GM23248 (cell line): ENCODE measurements at places on chromosomes 2 and 18. TPM values are rescaled to one million over a fixed set of nuclear protein-coding genes. Genes with fewer than 3 reads are reported as not detected.

- no peaks in the 10 kb centered on the region for H3K27me3 ChIP-seq
- no peak overlapping the region for H3K4me3 ChIP-seq
- DNase-seq, result no peak
- H3K4me1 ChIP-seq, result no peaks in the 10 kb centered on the region
- H3K27ac ChIP-seq, result no peak overlapping the region
- no peaks in the 10 kb centered on the region for H3K36me3 ChIP-seq
These were observed 256.0 kb downstream of the EIPR1 start for GRCh38 chr2:3121601-3122000.

DNA sequence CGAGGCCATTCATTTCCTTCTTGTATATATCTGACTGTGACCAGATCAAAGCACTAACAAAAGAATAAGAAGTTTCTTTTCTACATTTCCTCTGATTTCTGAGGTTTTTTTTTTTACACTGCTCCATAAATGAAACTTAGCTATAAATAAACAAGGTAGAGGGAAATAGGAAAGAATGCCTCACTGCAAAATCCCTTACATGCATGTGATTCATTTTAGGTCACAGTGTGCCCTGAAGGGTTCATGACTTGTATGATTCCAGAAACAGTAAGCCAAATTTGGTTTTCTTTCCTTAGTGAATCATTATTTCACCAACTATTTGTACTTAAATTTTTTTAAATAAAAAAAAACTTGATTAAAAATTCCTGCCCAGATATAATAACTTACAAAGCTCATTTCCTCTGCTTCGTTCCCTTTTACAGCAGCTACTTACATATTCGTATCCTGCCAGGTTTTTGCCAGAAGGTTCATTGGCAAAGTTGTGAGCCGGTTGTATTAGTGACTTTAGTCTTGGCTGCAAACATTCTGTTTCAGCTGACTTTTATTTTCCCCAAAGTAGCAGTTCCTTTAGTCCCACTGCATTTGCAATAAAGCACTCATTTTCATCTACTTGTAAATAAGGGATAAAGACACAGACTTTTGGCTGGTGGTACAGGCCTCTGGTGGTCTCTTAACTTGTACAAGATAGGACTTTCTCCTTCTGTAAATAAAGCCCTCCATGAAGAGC lies 58.6 kb downstream of the LRP2 start:
- no peak for DNase-seq
- H3K27me3 ChIP-seq, result no peaks in the 10 kb centered on the region
- H3K36me3 ChIP-seq, result no peaks in the 10 kb centered on the region
- no peak overlapping the region for H3K27ac ChIP-seq

DNA sequence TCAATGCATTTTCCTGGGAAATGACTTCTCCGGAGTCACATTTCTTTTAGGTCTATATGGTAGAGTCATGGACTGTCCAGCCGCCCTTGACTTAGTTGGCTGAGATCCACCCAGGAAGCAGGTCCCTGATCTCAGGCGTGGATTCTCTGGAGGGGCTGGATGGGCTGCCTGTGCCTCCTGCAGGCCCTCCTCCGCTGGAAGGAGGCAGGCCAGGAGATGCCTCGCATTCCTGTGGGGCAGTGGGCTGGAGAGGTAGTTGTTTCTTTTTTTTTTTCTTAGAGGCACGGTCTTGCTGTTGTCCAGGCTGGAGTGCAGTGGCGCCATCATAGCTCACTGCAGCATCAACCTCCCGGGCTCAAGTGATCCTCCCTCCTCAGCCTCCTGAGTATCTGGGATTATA lies 129.0 kb upstream of the MYCN start:
- no peaks in the 10 kb centered on the region for H3K36me3 ChIP-seq
- DNase-seq, result no peak
- no peak overlapping the region for H3K4me3 ChIP-seq
- no peaks in the 10 kb centered on the region for H3K4me1 ChIP-seq
- no peaks in the 10 kb centered on the region for H3K27me3 ChIP-seq
- no peak overlapping the region for H3K27ac ChIP-seq

- DNase-seq, result no peak
- H3K27me3 ChIP-seq, result no peaks in the 10 kb centered on the region
- H3K4me1 ChIP-seq, result 0 out of 2 replicates have a peak, but pooled peaks cover 3% of the 10 kb centered on the region
- no peaks in the 10 kb centered on the region for H3K36me3 ChIP-seq
These were observed 176.1 kb upstream of the SPRED2 start for GRCh38 chr2:65608466-65608865.

GRCh38 chr2:181231151-181231550 lies 226.0 kb upstream of the ITGA4 start:
- DNase-seq, result peak; percentile 7
- no peak overlapping the region for H3K4me3 ChIP-seq
- H3K4me1 ChIP-seq, result no peaks in the 10 kb centered on the region
- no peaks in the 10 kb centered on the region for H3K36me3 ChIP-seq
- H3K27me3 ChIP-seq, result no peaks in the 10 kb centered on the region

GRCh38 chr2:109188898-109189297 lies 59.9 kb downstream of the SH3RF3 start:
- DNase-seq, result no peak
- no peaks in the 10 kb centered on the region for H3K36me3 ChIP-seq
- H3K4me3 ChIP-seq, result no peak overlapping the region
- H3K27me3 ChIP-seq, result no peaks in the 10 kb centered on the region

- no peaks in the 10 kb centered on the region for H3K4me1 ChIP-seq
- no peak overlapping the region for H3K4me3 ChIP-seq
- DNase-seq, result no peak
- no peak overlapping the region for H3K27ac ChIP-seq
- no peaks in the 10 kb centered on the region for H3K36me3 ChIP-seq
- no peaks in the 10 kb centered on the region for H3K27me3 ChIP-seq
These were observed 74.8 kb upstream of the SLC66A3 start for GRCh38 chr2:11080253-11081115.

- H3K4me1 ChIP-seq, result peaks cover 15% of the 10 kb centered on the region
- no peak overlapping the region for H3K27ac ChIP-seq
- H3K36me3 ChIP-seq, result no peaks in the 10 kb centered on the region
- DNase-seq, result peak; percentile 74
- peak overlapping the region; percentile 38 for H3K4me3 ChIP-seq
These were observed 115.7 kb upstream of the SLC1A4 start for GRCh38 chr2:64873472-64873924.

- H3K4me3 ChIP-seq, result no peak overlapping the region
- H3K27ac ChIP-seq, result no peak overlapping the region
- no peaks in the 10 kb centered on the region for H3K36me3 ChIP-seq
- H3K27me3 ChIP-seq, result peaks cover 25% of the 10 kb centered on the region
- peak; percentile 29 for DNase-seq
- H3K4me1 ChIP-seq, result no peaks in the 10 kb centered on the region
These were observed 401.7 kb upstream of the HS6ST1 start for GRCh38 chr2:128720080-128721022.

DNA sequence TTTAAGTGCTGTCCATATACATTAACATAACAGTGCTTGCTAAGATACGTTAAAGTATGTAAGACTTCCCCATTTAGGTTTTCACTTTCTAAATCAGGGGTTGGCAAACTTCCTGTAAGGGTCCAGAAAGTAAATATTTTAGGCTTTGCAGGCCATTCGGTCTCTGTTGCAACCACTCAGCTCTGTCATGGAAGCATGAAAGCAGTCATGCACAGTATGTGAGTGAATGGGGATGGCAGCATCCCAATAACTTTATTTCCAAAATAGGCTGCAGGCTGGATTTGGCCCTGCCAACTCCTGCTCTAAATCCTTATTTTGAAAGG lies 128.7 kb downstream of the PLA2R1 start:
- H3K4me3 ChIP-seq, result no peak overlapping the region
- no peaks in the 10 kb centered on the region for H3K36me3 ChIP-seq
- no peaks in the 10 kb centered on the region for H3K27me3 ChIP-seq
- no peak for DNase-seq
- no peak overlapping the region for H3K27ac ChIP-seq
- H3K4me1 ChIP-seq, result no peaks in the 10 kb centered on the region

GRCh38 chr2:234272069-234272850 lies 221.8 kb downstream of the SPP2 start:
- DNase-seq, result no peak
- no peak overlapping the region for H3K27ac ChIP-seq
- H3K4me1 ChIP-seq, result peaks cover 8% of the 10 kb centered on the region
- no peak overlapping the region for H3K4me3 ChIP-seq
- no peaks in the 10 kb centered on the region for H3K36me3 ChIP-seq

DNA sequence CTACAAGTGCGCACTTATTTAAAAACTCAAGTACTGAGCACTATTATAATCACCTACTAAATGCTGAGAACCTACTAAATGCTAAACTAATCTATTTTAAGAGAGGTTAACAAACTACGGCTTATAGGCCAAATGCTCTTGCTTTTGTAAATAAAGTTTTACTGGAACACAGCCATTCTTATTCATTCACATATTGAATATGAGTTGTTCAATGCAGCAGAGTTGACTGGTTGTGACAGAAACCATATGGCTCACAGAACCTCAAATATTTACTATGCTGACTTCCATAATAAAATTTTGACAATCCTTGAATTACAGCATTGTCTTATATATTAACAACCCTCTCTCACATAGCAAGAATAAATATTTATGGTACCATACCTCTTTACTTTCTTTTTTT lies 103.2 kb downstream of the ZNF521 start:
- no peak overlapping the region for H3K27ac ChIP-seq
- DNase-seq, result no peak
- no peaks in the 10 kb centered on the region for H3K27me3 ChIP-seq
- H3K4me3 ChIP-seq, result no peak overlapping the region

DNA sequence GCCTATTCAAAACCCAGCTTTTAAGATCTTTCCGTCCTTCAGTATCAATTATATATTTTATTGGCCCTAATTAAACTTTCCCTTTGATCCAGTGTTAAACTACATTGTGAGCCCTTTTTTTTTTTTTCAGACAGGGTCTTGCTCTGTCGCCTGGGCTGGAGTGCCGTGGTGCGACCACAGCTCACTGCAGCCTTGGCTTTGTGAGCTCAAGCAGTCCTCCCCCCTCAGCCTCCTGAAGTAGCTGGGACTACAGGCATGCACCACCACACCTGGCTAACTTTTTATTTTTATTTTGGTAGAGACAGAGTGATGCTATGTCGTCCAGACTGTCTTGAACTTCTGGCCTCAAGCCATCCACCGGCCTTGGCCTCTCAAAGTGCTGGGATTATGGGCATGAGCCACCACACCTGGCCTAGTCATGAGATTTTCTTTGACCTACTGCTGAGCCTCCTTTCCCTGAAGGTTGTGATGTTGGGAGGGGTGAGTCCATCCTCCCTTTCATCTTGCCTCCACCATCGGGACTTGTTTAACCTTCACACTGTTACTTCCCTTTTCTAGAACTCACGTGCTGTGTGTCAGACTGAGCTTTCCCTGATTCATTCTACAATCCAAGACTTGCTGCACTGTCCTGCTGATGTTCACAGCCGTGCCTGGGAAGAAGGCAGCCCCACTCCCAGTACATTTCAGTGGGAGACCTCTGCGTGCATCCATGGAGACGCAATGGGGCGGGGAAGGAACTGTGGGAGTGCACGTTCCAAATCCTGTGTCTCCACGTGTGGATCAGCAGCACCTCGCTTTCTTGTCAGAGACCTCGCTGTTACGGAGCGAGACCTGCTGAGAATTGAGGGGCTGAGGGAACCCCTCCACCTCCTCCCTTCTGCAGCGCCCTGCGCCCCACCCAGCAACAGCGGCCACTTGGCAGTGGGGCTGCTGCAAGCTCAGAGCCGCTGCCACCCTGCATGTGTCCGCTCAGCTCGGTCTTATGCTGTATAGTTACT lies 10.8 kb downstream of the OXER1 start:
- DNase-seq, result no peak
- no peak overlapping the region for H3K4me3 ChIP-seq
- no peaks in the 10 kb centered on the region for H3K27me3 ChIP-seq
- H3K4me1 ChIP-seq, result peaks cover 23% of the 10 kb centered on the region
- no peaks in the 10 kb centered on the region; the same call in 1 of the 2 replicates for H3K36me3 ChIP-seq

DNA sequence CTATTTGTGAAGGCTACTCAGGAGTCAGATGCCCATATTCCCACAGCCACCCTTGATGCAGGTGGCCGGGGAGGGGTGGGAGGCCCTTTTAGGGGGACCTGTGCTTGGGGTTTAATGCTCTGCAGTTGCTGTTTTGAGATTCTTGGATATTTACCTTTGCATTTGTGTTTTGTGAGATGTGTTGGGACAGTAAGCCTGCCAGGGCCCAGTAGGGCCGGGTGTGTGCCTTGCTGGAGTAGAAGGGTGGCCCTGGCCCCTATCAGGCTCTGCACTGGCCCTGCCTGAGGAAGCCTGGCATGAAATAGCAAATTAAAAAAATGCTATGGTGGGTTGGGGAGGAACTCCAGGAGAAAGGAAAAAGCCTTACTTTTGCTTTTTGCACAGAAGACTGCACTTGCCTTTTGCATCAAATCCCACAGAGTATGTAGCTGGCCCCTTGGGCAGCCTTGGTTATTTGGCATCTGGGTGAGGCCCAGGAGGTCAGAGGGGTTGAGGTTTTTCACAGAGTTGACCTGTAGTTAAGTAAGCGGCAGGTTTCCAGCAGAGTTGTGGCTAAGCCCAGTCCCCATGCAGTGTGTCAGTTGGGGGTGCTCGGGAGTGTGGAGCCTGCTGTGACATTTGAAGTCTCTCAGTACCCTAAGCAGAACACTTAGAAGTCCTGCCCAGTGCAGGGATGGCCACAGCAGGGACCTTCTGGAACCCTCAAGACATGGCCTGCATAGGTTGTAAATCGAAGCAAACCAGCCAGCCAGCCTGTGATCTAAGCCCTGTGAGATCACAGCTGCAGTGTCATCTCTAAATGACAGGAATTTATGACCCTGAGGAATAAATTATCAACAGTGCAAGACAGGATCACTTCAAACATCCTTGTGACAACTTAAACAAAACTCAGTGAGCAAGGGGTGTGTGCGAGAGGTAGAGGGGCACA lies 68.8 kb downstream of the SH3RF3 start:
- H3K27me3 ChIP-seq, result no peaks in the 10 kb centered on the region
- no peaks in the 10 kb centered on the region for H3K4me1 ChIP-seq
- DNase-seq, result no peak

GRCh38 chr18:58975296-58975695 lies 110.6 kb downstream of the ZNF532 start:
- H3K4me3 ChIP-seq, result no peak overlapping the region
- no peaks in the 10 kb centered on the region for H3K4me1 ChIP-seq
- DNase-seq, result no peak
- H3K36me3 ChIP-seq, result no peaks in the 10 kb centered on the region
- H3K27me3 ChIP-seq, result no peaks in the 10 kb centered on the region

GRCh38 chr2:44807201-44808025 lies 134.1 kb upstream of the SIX3 start:
- no peak overlapping the region for H3K4me3 ChIP-seq
- DNase-seq, result no peak
- no peak overlapping the region for H3K27ac ChIP-seq
- H3K36me3 ChIP-seq, result no peaks in the 10 kb centered on the region
- peaks cover 80% of the 10 kb centered on the region for H3K27me3 ChIP-seq

- H3K36me3 ChIP-seq, result no peaks in the 10 kb centered on the region
- no peak overlapping the region for H3K27ac ChIP-seq
- H3K27me3 ChIP-seq, result no peaks in the 10 kb centered on the region
- no peak overlapping the region for H3K4me3 ChIP-seq
- DNase-seq, result no peak
These were observed 75.6 kb upstream of the B3GNT7 start for GRCh38 chr2:231319867-231320266.

GRCh38 chr2:115412501-115412900 lies 970.1 kb downstream of the DPP10 start:
- no peak overlapping the region for H3K4me3 ChIP-seq
- H3K27me3 ChIP-seq, result no peaks in the 10 kb centered on the region
- no peaks in the 10 kb centered on the region for H3K4me1 ChIP-seq
- no peaks in the 10 kb centered on the region for H3K36me3 ChIP-seq
- DNase-seq, result no peak

- no peaks in the 10 kb centered on the region for H3K36me3 ChIP-seq
- no peak overlapping the region for H3K27ac ChIP-seq
- no peaks in the 10 kb centered on the region for H3K27me3 ChIP-seq
- H3K4me1 ChIP-seq, result no peaks in the 10 kb centered on the region
These were observed 167.8 kb upstream of the LYPD1 start for GRCh38 chr2:132837769-132838168.

The TCF23 gene
- total RNA-seq, result not detected in 2 replicates

The TUBA4B gene
- total RNA-seq, result not detected in 2 replicates

The ABHD1 gene
- total RNA-seq, result not detected in 2 replicates

The KCNG2 gene
- total RNA-seq, result not detected in 2 replicates
